ENCODE measurements at places on chromosomes 3 and 15. TPM values are rescaled to one million over a fixed set of nuclear protein-coding genes. Genes with fewer than 3 reads are reported as not detected.

Gene FAM107A
- total RNA-seq, result not detected

Gene SPATA12
- under 0.01 TPM for total RNA-seq

Gene ITIH4
- total RNA-seq, result 0.28 TPM

Gene FAM81A
- not detected for total RNA-seq

Gene TIGIT
- not detected for total RNA-seq

Gene RGMA
- total RNA-seq, result 0.18 TPM

Gene MANF
- 78.9 TPM for total RNA-seq

Gene TM4SF1
- 366 TPM for total RNA-seq

Gene SLC28A2
- total RNA-seq, result not detected

Gene COLQ
- total RNA-seq, result 0.18 TPM

Gene SLC6A20
- total RNA-seq, result not detected

Gene XCR1
- total RNA-seq, result not detected

Gene SNX22
- under 0.01 TPM for total RNA-seq

Gene ZNF502
- 5.7 TPM for total RNA-seq

Gene GOLGA6L10
- under 0.01 TPM for total RNA-seq

Gene CEMIP
- total RNA-seq, result 51.9 TPM

Gene ITIH1
- not detected for total RNA-seq

Gene HES1
- total RNA-seq, result 8.3 TPM

Gene ADGRG7
- not detected for total RNA-seq

Gene SPTBN5
- under 0.01 TPM for total RNA-seq

Gene RARRES1
- total RNA-seq, result 1.9 TPM

Gene CTXN2
- total RNA-seq, result not detected

Gene PLAAT1
- total RNA-seq, result 0.54 TPM

Gene GOLGA6A
- total RNA-seq, result not detected

Gene SLC9C1
- total RNA-seq, result not detected

Gene ZNF80
- not detected for total RNA-seq

Gene RHO
- not detected for total RNA-seq

Gene AGBL1
- total RNA-seq, result not detected

Gene TUSC7
- not detected for total RNA-seq

Gene GATM
- 0.28 TPM for total RNA-seq

Gene POC1A
- 8.3 TPM for total RNA-seq

Gene CD276
- 37.5 TPM for total RNA-seq

Gene NDN
- 40.1 TPM for total RNA-seq

Gene ADAMTS7
- total RNA-seq, result 0.83 TPM

Gene HIGD1A
- 201 TPM for total RNA-seq

Gene THSD4
- total RNA-seq, result 31.1 TPM

Gene GOLGA8H
- not detected for total RNA-seq

All from IMR-90 (cell line).